ENCODE measurements at places on chromosomes 5 and 9. TPM values are rescaled to one million over a fixed set of nuclear protein-coding genes. Genes with fewer than 3 reads are reported as not detected.
A peak's percentile ranks its signal among the peaks of the same experiment; 100 is the strongest.

- DNase-seq = peak; percentile 63
Observed at GRCh38 chr5:149320791-149321330, 24.4 kb upstream of the GRPEL2 start.

DNA sequence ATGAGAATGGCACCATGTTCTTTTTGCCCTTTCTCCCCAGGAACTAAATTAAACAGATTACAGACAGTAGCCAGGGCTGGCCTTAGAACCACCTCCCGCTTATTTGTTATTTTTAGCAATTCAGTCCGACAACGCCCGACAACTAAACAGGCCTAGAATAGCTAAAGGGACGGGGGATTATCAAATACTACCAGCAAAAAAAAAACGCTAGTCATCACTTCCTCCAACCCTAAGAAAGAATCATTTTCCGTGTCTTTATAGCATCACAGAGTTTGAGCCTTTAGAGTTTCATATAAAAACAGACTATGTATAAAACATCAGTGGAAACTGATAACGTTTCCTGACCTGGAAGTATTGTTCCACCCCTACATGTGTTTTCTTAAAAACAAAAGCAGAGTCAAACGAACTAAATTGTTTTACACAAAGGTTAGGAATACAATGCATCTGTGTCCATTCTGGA is 35.3 kb downstream of the PFDN1 start:
- DNase-seq = no peak

GRCh38 chr5:141874262-141874964 is 3.8 kb downstream of the PCDH1 start:
- DNase-seq = no peak

DNA sequence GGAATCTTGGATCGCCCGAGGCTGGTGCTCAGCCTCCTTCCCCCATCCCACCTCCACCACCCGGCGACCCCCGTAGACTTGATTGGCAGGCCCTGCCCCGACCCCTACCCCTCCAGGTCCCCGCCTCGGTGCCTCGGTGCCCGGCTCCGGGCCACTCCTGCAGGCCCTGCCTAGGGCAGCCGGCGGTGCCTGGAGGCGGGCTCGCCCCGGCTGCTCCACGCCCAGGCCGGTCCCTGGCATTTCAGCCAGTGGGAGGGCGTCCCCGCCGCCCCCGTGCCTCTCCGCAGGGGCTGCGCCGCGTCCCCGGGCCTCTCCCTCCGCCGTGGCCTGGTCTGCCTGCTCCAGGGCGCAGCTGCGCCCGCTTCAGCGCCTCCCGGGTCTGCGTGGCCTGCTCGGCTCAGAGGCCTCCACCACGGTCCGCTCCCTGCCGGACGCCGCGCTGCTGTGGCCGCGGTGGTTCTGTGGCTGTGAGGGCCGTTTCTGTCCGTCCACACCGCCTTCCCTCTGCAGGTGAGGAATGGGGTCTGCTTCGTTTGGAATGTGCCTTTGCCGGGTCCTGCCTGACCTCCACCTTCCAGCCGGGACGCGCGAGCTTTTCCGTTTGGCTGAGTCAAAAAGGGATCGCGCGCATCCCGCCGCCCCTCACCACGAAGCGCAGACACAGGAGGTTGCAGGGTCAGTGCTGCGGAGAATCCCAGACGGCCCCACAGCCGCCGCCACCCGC is 48.3 kb upstream of the IRX4 start:
- no peak for DNase-seq

DNA sequence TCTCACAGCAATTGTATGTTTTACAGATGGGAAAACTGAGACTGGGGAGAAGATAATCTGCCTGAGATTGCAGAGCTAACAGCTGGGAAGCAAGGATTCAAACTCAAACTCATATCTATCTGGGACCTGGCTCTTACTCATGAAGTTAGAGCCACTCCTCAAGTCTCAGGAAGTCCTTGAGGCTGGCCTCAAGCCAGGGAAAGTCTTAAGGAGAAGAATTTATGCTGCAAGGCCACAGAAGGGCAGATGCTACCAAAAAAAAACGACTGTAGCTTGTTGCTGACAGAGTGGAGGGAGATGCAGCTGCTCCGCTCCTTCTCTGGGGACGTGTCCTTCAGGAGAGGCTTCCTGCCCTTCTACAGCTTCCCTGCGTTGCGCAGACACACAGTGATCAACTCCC is 39.8 kb downstream of the BARHL1 start:
- DNase-seq = no peak

- no peak for DNase-seq
Observed at GRCh38 chr5:108024986-108025385, 354.2 kb upstream of the EFNA5 start.

DNA sequence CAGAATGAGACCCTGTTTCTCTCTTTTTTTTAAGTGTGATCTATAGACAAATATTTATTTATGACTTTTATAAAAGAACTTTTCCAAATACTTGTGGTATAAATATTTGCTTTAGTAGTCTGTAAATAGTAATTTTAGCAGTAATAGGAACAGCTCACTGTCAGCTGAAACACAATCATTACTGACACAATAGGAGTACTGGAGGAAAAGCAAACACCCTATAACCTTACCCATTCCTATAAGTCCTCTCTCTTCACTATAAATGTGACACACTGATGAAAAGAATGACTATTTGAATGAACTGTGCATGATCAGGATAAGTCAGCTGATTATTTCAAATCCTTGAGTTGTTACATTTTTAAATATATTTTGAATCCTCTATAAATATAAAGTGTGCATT is 72.4 kb downstream of the CDH12 start:
- DNase-seq = no peak

GRCh38 chr5:5919411-5919810 is 458.9 kb downstream of the MED10 start:
- no peak for DNase-seq

DNA sequence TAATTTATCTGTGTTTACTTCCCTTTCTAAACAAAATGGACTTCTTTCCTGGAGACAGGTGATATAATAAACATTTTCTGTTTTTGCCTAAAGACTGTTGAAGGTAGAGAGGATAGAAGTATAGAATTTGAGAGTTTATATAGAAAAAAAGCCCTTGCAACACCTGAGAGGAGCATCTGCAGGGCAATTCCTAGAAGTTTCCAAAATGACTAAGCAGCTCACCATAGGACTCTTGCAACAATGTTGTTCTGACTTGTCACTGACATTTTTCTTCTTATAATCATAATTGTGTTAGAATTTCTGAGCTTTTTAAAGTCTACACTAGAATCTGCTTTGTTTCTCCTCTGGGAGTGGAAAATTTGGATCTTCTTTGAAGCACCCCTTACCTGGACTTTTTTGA is 216.8 kb downstream of the TUSC1 start:
- DNase-seq = no peak

- DNase-seq = no peak
Observed at GRCh38 chr5:142475102-142475513, 150.3 kb upstream of the SPRY4 start.

DNA sequence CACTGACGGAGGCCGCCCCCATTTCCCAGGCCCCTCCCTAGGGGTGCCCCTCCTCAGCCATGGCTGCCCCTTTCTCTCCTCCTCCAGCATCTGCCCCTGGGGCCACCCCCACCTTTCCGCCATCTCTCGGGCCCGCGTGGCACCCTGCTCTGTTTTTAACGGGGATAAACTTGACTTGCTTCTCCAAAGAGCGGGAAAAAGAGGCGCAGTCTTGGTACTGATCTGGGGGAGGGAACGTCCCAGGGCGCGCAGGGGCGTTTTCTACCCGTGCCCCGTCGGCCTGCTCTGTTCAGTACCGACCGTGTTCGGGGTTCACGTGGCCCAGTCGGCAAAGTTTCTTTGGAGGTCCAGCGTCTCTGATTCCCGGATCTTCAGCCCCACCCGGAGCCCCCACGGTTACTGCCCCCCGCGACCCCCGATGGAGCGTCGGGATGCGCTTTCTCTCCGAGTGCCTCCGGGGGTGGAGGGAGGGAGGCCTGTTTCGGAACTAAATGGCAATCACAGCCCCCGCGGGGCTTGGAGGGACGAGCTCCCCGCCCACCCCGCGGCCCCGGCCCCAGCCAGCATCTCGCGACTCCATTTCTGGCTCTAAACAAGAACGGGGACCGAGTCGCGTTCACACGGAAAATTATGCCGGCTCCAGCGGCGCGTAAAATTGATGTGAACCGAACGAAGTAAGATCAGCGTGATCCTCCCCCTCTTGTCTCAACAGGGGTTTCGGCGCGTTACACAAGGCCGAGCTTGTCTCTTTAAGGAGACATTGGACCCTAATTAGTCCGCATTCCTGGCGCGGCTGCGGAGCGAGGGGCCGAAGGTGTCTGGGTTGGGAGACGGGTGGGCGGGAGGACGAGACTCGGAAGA is 1.1 kb upstream of the TLE4 start:
- peak; percentile 37 for DNase-seq

GRCh38 chr5:154740957-154741356 is 14.2 kb upstream of the LARP1 start:
- no peak for DNase-seq

- DNase-seq = no peak
Observed at GRCh38 chr9:22005702-22006606, 3.2 kb downstream of the CDKN2B start.

The CCL21 gene
- 30.0 TPM for total RNA-seq

The SLC36A2 gene
- total RNA-seq = not detected

The PLAC8L1 gene
- not detected for total RNA-seq
